NCI-H2081 treated with DMSO at 0.1 percent for 48 hours (cell line): ENCODE measurements at places on chromosomes 3 and 15.

DNA sequence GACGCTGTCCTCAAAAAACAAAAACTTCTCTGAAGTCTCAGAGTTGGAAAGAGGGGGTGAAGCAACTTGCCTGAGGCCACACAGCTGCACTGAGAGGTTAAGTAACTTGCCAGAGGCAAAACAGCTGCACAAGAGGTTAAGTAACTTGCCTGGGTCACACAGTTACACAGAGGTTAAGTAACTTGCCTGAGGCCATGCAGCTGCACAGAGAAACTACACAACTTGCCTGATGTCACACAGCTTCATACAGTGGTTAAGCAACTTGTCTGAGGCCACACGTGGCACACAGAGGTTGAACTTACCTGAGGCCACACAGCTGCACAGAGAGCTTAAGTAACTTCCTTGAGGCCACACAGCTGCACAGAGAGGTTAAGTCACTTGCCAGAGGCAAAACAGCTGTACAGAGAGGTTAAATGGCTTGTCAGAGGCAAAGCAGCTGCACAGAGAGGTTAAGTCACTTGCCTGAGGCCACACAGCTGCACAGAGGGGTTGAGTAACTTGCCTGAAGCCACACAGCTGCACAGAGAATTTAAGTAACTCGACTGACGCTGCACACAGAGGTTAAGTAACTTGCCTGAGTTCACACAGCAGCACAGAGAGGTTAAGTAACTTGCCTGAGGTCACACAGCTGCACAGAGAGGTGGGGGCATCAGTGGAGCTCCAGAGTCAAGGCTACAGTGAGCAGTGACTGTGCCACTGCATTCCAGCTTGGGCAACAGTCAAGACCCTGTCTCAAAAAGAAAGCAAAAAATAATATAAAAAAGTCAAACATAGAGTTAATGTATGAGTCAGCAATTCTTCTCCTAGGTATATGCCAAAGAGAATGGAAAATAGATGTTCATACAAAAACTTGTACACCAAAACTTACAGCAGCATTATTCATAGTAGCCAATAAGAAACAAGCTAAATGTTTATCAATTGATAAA lies 12.0 kb upstream of the ACAD9 start:
- no peak for DNase-seq

DNA sequence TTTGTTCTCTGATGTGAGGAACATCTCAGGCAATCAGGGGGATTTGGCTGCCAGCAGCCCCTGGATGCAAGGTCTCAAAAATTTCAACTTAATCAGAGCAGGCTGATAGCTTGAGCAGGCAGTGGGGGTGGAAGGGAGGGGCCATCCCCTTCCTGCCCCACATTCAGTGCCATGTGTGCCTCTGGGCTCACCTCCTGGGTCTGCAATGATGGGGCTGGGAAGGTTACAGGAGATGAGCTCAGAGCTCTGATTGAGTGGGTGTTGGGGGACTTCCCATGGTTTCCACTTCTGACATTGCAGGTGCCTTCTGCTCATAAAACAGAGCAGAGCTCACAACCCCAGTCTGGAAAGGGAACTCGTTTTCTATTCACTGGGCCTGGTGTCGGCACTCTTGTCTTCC lies 37.0 kb downstream of the PARP16 start:
- DNase-seq: no peak

DNA sequence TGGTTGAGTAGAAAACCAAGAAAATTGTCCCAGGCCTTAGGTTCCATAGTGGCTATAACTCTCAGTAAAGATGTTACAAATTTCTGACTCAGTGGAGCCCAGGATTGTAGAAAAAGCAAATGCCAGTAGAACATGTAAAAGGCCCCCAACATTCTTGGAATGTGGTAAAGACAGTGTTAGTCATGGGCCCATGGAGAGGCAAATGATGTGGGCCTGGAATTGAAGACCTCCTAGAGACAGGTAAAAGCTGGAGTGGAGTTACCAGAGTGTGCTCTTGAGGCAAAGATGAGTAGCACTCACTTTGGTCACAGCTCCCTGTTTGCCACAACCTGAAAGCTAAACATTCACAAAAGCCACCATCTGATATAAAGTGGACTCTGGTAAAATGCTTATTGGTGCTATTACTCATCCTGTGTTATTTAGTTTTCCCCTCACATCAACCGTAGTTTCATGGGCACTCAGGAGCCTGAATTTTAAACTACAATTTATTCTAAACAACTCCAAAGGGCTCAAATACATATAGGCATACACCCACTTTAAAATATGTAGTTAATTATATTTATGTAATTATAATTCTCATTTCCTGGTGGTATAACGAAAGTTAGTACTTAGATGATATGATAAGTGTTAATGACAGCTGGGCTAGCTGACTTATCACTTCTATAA lies 359.6 kb upstream of the NECTIN3 start:
- no peak for DNase-seq

DNA sequence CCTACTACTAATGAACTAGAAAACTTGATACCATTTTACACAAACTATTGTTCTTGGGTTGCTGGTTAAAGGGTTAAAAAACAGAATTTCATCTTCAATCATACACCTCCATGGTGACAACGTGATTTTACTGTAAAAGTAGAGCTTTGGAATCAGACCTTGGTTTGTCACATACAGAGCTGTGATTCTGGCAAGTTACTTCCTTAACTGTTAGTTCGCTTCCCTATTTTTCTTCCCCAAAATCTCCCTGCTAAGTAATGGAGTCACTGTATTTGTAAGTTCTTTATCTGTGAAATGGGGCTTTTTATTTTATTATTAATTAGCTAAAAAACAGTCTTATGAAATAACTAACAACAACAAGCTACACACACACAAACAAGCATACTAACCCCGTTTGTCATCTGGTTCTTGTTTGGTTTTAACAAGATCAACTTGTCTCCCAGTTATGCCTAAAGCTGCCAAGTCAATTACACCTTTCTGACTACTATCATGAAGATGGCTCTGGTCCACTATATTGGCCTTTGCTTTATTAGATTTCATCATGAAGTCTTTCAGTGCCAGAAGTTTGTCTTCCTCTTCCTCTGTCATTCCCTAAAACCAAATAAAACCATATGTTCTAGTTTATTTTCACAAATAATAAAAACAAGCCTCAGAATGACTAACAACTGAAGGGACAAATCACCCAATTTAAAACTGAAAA lies 38.6 kb downstream of the PIK3R4 start:
- no peak for DNase-seq

DNA sequence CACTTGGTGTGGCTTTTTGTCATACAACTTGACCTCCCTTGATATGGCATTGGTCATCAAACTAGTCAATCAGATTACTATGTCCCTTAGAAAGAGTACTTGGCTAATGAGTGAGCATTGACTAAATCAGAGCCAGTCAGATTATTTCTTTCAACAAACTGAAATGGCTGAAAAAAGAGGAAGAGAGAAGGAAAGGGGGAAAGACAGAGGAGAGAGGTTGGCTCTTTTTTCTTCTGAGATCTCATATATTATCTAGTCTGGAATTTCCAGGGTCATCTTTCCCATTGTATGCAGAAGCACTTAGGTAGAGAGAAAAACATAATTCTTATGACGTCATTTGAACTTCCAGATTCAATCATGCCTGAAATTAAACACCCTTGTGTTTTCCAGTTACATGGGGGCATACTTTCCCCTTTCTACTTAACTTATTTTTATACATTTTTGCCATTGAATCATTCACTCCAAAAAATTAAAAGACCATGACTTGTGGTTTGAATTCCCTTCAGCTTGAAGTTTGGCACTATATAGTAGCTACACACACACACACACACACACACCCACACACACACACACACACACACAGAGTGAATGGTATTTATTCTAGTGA lies 387.8 kb downstream of the LSAMP start:
- no peak for DNase-seq

DNA sequence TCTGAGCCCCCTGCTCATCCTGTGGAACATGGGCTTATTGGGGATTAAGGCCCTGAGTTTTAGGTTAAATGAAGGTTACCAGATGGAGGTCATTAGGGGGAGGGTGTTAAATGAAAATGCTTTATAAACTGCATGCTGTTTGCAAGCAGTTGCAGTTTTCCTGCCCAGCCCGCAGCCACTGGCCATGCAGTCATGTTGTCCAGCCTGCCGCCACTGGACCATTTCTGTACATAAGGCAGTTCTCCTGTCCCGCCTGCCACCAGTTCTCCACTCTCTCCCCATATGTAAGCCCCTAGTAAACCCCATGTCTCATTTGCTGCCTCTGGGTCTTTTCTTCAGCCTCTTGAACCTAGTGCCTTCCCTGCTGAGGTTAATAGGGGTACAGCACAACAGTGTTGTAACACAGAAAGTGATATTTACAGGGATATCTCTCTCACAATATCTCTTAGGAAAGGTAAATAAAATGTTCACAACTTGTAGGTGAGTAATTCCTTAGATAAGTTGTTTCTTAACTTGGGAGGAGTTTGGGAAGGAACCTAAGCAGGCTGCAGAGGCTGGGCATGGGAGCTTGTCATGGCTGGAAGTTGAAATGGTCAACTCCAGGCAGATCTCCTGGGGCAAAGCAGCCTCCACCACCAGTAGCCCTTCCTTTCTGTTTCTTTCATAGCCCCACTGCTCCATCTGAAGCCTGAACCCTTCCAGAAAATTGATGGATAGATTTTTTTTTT lies 148.2 kb downstream of the CMSS1 start:
- no peak for DNase-seq

- no peak for DNase-seq
Measured at GRCh38 chr3:153634683-153635082, 472.7 kb downstream of the RAP2B start.

DNA sequence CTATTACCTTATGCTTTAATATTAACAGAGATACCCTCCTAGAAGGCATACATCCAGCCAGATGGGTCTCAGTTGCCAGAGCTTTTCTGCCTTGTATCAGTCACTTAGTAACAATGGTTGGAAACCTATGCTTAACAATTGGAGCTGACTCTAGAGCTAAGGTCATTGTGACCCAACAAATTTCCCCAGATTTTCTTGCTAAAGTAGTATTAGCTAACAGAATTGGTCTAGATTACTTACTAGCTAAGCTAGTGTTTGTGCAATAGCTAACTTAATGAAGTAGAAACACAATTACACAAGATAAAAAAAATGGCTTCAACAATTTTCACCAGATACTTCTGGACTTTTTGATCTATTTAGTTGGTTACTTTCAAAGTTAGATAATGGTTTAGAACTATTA lies 236.9 kb downstream of the NSUN3 start:
- no peak for DNase-seq

GRCh38 chr3:37491776-37492175 lies 317.4 kb upstream of the LRRFIP2 start:
- no peak for DNase-seq

- no peak for DNase-seq
Measured at GRCh38 chr3:165383381-165383780, 187.2 kb upstream of the SLITRK3 start.
